ENCODE measurements at places on chromosomes 12 and 14.

DNA sequence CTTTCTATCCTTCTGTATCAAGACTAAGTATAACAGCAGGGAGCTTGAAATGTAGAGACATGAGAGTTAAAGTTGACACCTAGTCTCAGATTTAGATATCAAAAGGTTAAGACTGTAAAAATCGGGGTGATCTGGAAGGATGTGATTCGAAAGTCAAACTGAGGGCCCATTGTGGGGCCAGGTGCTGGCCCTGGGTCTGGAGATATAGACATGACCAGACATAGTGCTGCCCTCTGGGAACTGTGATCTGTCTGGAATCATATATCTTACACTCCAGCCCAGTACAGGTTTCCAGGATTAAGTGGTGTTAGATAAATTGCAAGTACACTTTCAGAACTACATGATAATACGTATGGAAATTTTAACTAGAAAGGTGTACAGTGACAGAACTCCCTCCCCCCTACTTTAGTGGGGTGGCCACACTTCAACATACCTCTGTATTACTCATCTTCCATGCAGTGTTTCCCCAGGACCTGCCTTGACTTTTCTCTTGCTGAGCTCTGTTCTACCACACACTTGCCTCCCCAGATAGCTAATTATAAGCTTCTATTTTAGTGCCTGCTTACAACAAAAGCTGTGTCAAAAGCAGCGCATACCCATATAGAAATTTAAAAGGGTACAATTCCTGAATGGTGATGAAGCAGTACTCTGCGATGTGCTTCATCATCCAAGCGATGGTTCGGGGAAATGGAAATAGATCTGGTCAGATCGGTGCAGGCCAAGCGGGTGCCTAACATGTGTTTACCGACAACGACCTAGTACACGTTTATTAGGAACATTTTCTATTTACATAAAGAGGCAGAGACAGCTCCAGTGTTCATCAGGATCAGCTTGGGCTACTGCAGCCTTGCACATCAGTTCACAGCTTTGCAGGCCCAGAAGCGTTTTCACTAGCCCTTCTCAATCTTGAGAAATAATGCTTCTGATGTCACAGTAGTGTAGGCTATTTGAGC lies 68.7 kb downstream of the ARF6 start:
- no peak for DNase-seq

DNA sequence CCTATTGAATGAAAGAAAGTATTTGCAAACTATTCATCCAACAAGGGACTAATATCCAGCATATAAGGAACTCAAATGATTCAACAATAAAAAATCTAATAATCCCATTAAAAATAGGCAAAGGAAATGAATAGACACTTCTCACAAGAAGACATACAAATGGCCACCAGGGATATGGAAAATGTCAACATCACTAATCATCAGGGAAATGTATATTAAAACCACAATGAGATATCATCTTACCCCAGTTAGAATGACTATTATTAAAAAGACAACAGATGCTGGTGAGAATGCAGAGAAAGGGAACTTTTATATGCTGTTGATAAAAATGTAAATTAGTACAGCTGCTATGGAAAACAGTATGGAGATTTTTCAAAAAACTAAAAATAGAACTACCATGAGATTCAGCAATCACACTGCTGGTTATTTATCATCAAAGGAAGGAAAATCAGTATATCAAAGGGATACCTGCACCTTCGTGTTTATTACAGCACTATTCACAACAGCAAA lies 89.3 kb downstream of the GARIN6 start:
- no peak for DNase-seq

DNA sequence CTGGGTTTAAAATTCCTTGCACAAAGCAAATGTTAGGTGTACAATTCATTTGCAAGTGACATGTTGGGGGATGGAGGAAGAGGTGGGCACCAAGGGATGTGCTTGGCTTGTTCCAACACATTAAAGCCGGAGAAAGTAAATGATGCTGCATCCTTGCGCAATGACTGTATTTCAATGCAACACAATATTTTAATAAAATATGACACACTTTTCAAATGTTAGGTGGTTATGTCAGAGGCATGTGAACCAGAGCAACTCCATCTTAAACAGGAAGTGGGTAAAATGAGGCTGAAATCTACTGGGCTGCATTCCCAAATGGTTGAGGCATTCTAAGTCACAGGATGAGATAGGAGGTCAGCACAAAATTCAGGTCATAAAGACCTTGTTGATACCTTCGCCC lies 53.6 kb upstream of the ARHGAP5 start:
- DNase-seq = no peak

GRCh38 chr12:102061096-102061559 lies 663 bp downstream of the WASHC3 start:
- peak; percentile 30 for DNase-seq

DNA sequence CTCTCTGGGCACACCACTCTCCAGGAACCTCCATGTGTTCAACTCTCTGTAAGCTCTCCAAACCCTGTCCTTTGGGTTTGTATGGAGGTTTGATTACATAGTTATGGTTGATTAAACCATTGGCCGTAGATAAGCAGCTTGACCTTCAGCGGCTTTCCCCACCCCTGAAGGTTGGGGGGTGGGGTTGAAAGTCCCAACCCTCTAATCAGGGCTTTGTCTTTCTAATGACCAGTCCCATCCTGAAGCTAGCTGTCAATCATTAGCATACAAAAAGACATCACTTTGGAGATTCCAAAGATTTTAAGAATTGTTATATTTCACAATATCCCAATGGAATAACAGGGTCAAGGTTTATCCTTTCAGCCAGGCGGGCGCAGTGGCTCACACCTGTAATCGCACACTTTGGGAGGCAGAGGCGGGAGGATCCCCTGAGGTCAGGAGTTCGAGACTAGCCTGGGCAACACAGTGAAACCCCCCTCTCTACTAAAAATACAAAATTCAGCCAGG lies 8.4 kb downstream of the FAM186A start:
- DNase-seq = no peak

- peak; percentile 19 for DNase-seq
Measured at GRCh38 chr12:58310809-58311622, 369.6 kb downstream of the ATP23 start.

DNA sequence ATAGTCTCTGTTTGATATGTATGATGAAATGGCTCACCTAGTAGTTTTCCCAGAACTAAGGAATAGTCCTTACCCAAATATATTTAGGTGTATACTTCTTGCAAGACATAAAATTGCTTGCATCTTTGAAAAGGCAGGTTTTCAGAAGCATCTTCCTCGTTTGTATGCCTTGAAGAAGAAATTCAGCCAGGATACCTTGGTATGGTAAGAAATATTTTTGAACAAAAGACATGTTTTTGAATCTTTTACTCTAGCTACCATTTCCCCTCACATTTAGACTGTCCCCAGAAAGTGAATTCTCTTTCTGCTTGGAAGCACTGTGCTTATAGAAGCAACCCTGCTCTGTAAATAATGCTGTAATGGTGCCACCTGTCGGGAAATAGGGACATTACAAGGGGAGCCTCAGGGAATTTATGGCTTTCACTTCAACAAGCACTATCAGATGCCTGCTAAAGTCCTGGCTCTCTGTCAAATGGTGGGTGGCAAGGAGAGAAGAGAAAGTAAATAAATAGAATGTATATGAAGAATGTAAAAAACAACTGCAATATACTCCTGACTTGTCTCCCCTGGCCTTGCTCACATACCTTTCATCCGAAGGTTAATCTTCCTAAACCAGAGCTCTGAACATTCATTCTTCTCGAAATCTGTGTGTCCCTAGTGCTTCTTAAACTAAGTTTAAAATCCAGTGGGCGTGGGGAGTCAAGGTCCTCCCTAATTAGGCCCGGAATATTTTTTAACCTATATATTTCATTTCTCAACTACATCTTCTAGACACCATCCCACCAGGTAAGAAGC lies 6.1 kb downstream of the CCDC184 start:
- peak; percentile 75 for DNase-seq

Data from NB4 (cell line).